Thyroid gland (tissue), 4 donors: ENCODE measurements at places on chromosomes 1 and 21.

- H3K4me1 ChIP-seq, result peaks cover 49% of the 10 kb centered on the region
- H3K27me3 ChIP-seq, result no peaks in the 10 kb centered on the region
- H3K36me3 ChIP-seq, result no peaks in the 10 kb centered on the region
- H3K4me3 ChIP-seq, result peak overlapping the region; percentile 50
- DNase-seq, result peak; percentile 90
Measured at GRCh38 chr1:116375887-116376728, 3.1 kb downstream of the ATP1A1 start.

DNA sequence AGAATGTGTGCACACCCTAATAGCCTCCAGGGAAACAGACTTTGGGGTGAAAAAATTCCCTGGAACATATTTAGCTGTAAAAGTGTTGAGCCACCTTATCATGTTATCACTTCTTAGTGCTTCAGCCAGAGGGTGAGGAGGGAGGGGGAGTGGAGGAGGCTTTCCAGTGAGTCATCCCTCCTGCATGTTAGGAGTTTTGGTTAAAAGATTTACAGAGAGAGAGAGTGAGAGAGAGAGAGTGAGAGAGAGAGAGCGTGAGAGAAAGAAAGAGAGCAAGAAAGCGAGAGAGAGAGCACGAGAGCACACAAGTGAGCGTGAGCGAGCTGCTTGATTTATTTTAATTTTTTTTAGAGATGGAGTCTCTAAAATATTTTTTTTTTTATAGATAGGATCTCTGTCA, 13.5 kb upstream of the CACNA1E start:
- H3K4me1 ChIP-seq, result no peaks in the 10 kb centered on the region
- H3K4me3 ChIP-seq, result no peak overlapping the region
- peak; percentile 35 for DNase-seq
- H3K27me3 ChIP-seq, result no peaks in the 10 kb centered on the region

DNA sequence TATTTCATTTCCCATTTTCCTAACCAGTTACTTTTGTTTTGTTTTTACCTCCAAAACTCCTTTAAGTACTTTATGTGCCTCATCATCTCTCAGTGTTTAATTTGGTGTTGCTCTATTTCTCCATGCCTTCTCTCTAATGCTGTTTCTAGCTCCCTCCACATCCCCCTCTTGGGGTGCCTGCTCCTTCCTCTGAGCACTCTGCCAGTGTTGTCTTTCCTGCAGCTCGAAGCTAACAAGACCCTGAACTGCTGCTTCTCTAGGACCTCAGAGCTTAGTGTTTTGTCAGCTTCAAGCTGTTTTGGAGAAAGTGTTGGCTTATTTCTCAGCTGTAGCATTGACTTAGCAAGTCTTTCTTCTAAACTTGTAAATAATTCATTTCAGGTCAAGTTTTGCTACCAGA, 290.6 kb downstream of the DPYD start:
- no peaks in the 10 kb centered on the region for H3K27me3 ChIP-seq
- H3K4me1 ChIP-seq, result no peaks in the 10 kb centered on the region
- DNase-seq, result no peak
- H3K4me3 ChIP-seq, result no peak overlapping the region
- no peak overlapping the region for H3K27ac ChIP-seq

DNA sequence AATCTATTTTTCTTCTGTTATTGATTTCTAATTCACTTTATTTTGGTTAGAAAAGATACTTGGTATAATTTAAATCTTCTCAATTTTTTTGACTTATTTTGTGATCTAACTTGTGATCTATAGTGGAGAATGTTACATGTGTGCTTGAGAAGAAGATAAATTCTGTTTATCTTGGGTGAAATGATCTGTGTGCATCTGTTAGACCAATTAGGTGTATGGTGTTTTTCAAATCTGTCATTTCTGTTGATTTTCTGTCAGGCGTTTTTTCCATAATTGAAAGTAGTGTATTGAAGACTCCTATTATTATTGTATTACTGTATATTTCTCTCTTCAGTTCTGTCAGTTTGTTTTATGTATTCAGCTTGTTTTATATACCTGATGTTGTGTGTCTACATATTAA, 1668.3 kb downstream of the PLA2G4A start:
- no peaks in the 10 kb centered on the region for H3K4me1 ChIP-seq
- H3K36me3 ChIP-seq, result no peaks in the 10 kb centered on the region
- no peak overlapping the region for H3K4me3 ChIP-seq
- DNase-seq, result no peak

- no peaks in the 10 kb centered on the region for H3K4me1 ChIP-seq
- H3K27ac ChIP-seq, result no peak overlapping the region
- no peak for DNase-seq
- H3K27me3 ChIP-seq, result no peaks in the 10 kb centered on the region
- no peak overlapping the region for H3K4me3 ChIP-seq
Measured at GRCh38 chr1:96240438-96240837, 481.1 kb upstream of the PTBP2 start.

DNA sequence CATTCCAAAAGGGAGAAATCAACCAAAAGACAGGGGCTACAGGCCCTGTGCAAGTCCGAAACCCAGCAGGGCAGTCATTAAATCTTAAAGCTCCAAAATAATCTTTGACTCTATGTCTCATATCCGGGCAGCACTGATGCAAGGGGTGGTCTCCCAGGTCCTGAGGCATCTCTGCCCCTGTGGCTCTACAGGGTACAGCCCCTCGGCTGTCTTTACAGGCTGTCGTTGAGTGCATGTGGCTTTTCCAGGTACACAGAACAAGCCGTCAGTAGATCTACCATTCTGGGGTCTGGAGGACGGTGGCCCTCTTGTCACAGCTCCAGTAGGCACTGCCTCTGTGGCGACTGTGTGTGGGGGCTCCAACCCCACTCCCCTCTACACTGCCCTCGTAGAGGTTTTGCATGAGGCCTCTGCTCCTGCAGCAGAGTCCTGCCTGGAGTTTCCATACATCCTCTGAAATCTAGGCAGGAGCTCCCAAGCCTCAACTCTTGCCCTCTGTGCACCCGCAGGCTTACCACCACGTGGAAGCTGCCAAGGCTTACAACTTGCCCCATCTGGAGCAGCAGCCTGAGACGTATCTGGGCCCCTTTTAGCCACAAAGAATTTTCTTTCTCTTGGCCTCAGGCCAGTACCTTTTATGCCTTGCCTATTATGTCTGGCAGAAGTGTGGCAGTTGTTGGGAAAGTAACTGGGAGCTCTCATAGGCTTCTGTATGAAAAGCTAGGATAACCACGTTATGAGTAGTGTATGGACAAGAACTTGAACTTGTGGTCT, 52.5 kb downstream of the POU2F1 start:
- no peaks in the 10 kb centered on the region for H3K36me3 ChIP-seq
- H3K4me3 ChIP-seq, result no peak overlapping the region
- no peaks in the 10 kb centered on the region for H3K27me3 ChIP-seq
- DNase-seq, result peak; percentile 17
- H3K4me1 ChIP-seq, result peaks cover 21% of the 10 kb centered on the region
- no peak overlapping the region for H3K27ac ChIP-seq

- no peaks in the 10 kb centered on the region for H3K27me3 ChIP-seq
- no peaks in the 10 kb centered on the region for H3K4me1 ChIP-seq
- DNase-seq, result no peak
- no peak overlapping the region for H3K27ac ChIP-seq
- no peak overlapping the region for H3K4me3 ChIP-seq
- H3K36me3 ChIP-seq, result no peaks in the 10 kb centered on the region
Measured at GRCh38 chr1:36966242-36966641, 68.1 kb downstream of the GRIK3 start.

GRCh38 chr1:23639460-23640095, 52.0 kb upstream of the RPL11 start:
- peak overlapping the region; percentile 5 for H3K27ac ChIP-seq
- H3K4me3 ChIP-seq, result no peak overlapping the region
- DNase-seq, result peak; percentile 65
- no peaks in the 10 kb centered on the region for H3K27me3 ChIP-seq
- peaks cover 21% of the 10 kb centered on the region for H3K4me1 ChIP-seq
